AG04449 (cell line): ENCODE measurements at places on chromosomes 7 and 10.

DNA sequence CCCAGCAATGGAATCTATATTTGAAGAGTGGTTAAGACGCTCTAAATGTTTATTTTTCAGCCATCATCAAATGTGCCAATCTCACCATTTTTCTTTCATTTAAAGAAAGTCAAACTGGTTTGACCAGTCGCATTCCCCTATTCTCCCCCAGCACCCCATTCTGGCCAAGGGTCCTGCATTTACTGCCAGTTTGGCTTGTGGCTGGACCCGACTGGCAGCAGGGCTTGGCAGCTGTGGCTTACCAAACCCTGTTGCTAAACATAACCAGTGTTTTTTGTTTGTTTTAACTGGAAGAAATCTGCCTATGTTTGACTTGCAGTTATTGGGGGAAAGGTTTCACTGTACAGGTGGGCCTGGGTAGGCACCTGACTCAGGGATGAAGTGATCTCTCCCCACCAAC is 116.3 kb downstream of the CYP26A1 start:
- DNase-seq: no peak

- DNase-seq: no peak
Observed at GRCh38 chr10:69878951-69879350, 77.2 kb downstream of the COL13A1 start.

DNA sequence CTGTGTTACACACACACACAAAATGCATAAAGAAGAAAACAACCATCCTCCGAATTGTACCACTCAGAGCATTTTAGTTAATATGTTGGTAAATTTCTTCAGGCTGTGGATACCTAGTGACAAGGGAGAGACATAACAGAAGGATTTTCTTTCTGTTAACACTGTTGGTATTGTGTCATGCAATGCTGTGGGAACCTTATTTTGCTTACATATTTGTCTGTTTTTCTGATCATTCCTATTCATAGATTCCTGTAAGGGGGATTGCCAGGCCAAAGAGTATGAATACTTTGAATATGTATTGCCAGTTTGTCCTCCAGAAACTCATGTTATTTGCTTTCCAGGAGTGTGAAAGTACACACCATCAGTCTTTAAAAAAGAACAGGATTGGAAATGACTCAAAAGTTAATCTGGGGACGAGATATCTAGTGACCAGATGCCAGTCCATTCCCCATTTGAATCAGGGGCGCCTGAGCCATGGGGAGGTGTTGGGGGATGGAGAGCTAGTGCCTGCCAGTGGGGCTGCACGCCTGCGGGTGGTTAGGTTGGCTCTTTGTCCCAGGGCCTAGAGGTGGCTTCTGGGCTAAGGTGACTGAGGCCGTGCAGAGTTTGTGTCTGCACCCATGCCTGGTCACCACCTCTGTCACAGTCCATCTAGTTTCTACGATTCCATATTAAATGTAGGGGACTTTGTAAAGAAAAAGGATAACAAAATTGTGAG is 142.0 kb downstream of the PTPN20 start:
- DNase-seq: no peak

DNA sequence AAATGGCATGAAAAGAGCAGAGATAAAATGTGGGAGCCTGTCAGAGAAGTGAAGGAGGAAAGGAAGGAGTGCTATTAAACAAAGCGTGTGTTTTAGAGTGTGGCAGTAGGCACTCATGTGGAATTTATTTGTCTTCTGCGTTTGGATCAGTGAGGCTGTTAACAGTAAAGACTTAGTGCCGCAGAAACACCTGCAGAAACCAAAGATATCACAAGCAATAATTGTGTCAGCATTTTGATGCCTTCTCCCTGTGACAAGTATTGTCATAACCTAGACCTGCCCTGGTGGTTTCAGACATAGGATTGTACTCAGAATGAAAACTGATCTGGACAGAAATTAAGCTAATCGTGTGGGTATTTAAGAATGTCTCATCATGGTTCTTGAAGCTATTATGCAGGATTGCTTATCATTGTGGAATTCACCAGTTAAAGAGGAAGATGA is 191.0 kb downstream of the CAMK1D start:
- DNase-seq: peak; percentile 12

DNA sequence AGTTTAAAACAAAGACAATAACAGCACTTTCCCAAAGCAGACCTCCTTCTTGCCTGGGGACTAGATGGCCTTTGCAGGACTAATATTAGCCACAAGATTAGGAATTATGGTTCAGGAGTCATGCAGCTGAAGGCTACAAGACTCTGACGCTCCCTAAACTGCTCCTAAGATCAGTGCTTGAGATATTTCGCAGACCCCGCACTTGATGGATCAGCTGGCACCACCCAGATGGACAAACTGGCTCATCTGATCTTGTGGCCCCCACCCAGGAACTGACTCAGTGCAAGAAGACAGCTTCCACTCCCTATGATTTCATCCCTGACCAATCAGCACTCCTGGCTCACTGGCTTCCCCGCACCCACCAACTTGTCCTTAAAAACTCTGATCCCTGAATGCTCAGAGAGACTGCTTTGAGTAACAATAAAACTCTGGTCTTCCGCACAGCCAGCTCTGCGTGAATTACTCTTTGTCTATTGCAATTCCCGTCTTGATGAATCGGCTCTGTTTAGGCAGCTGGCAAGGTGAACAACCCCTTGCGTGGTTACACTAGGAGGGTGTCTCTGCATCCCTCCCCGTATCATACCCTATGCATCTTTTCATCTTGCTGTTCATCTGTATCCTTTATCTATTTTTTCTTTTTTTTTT is 26.9 kb upstream of the NRBF2 start:
- no peak for DNase-seq

DNA sequence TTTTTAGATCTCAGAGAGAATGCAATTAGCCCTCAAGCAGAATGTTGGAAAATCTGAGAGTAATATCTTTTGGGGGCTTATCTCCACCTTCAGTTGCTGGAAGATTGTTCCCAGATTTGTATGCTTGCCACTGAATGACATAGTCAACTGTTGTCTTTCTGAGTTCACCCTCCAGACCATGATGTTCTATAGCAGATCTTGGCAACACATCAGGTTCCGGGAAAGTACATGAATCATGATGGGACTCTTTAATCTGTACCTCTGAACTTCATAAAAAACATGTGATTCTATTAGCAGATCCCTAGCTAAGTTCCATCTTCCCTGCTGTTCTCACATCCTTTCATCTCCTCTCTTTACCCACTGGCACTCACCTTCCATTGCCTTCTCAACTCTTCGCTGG is 68.9 kb downstream of the PLCE1 start:
- no peak for DNase-seq

GRCh38 chr10:62813981-62814380 is 2.2 kb downstream of the EGR2 start:
- DNase-seq: no peak

GRCh38 chr10:104617831-104618230 is 23.3 kb upstream of the SORCS3 start:
- no peak for DNase-seq

GRCh38 chr7:118449797-118450567 is 225.5 kb downstream of the ANKRD7 start:
- DNase-seq: no peak

DNA sequence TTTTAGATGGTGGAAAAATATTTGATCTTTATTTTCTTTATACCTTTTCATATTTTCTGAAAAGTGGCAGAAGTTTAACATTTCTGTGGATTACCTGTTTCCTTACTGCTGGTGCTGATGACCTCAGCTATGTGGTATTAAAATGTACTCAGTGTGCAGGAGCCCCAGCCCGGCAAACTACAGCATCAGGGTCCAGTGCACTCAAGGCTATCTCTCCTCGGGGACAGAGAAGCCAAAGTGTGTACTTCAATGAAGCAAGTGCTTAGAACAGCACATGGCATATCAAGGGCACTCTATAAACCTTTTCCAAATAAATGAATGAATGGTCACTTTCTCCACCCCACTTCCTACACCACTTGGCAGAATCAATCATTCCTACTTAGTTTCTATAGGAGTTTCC is 111.8 kb downstream of the HIP1 start:
- DNase-seq: no peak

GRCh38 chr10:91123261-91123660 is 97.2 kb upstream of the PCGF5 start:
- no peak for DNase-seq

- no peak for DNase-seq
Observed at GRCh38 chr7:157488281-157488680, 151.5 kb downstream of the DNAJB6 start.

DNA sequence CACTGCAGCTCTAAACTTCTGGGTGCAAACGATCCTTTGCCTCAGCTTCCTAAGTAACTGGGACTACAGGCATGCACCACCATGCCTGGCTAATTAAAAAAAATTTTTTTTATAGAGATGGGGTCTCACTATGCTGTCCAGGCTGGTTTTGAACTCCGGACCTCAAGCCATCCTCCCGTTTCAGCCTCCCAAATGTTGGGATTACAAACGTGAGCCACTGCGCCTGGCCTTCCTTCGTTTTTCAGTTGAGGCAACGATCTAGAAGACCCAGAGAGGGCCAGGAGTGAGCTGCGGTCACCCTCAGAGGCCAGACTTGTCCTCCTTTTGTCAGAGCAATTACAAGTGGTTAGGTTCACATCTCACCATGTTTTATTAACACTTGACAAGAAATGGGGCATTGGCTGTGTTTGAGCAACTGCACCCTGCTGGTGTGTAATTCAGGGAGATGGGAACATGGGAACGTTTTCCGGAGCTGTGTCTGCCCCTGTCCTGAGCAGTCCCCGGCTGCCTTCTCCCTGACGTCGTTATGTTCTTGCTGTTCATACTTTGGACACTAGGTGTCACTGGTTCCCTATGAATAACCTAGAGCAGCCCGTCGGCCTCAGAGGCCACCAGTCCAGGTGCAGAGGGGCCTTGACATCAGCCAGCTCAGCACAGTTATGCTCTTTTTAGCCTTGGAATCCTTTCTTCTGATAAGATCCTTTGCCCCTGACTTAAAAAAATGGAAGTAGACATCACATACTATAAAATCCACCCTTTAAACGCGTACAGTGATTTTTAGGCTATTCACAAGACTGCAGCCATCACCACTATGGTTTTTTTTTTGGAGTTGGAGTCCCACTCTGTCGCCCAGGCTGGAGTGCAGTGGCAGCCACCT is 375.0 kb downstream of the TYW1 start:
- DNase-seq: no peak

DNA sequence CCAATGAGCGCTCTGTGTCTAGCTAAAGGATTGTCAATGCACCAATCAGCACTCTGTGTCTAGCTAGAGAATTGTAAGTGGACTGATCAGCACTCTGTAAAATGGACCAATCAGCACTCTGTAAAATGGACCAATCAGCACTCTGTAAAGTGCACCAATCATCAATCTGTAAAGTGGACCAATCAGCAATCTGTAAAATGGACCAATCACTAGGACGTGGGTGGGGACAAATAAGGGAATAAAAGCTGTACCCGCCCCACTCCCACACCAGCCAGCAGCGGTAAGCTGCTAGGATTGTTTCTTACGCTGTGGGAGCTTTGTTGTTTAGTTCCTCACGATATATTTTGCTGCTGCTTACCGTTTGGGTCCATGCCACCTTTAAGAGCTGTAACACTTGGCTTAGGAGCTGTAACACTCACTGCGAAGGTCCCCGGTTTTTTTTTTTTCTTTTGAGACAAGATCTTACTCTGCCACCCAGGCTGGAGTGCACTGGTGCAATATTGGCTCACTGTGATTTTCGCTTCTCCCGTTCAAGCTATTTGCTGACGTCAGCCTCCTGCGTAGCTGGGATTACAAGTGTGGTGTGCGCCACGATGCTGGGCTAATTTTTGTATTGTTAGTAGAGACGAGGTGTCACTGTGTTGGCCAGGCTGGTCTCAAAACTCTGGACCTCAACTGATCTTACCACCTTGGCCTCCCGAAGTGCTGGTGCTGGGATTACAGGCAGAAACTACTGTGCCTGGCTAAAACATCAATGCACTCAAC is 184.8 kb downstream of the PTPN20 start:
- DNase-seq: no peak

- no peak for DNase-seq
Observed at GRCh38 chr7:24229481-24230226, 54.3 kb upstream of the NPY start.

- no peak for DNase-seq
Observed at GRCh38 chr7:20783700-20784387, 2.8 kb downstream of the SP8 start.

GRCh38 chr7:151063212-151063561 is 3.8 kb downstream of the SLC4A2 start:
- DNase-seq: no peak

DNA sequence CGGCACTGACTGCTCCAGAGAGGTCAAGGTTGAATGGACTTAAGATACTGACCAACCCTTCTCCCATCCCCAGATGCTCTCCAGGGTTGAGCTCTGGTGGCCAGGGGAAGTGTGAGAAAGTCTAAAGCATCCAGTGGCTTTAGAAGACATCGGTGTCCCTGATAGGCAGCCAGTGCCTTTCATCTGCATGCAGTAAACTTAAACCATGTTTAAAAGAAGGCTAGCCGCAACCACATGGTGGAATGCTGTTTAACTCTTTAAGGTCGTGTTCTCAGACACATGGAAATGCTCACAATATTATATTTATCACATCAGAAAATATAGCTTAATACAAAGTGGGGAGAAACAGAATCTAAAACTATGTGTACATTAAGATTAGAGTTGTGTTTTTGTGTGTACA is 137.0 kb downstream of the CNNM2 start:
- DNase-seq: no peak

- DNase-seq: no peak
Observed at GRCh38 chr7:95201727-95202126, 122.6 kb downstream of the PON1 start.

- DNase-seq: no peak
Observed at GRCh38 chr10:17836942-17837341, 27.8 kb downstream of the MRC1 start.

GRCh38 chr10:96619796-96620773 is 33.3 kb upstream of the TM9SF3 start:
- no peak for DNase-seq

DNA sequence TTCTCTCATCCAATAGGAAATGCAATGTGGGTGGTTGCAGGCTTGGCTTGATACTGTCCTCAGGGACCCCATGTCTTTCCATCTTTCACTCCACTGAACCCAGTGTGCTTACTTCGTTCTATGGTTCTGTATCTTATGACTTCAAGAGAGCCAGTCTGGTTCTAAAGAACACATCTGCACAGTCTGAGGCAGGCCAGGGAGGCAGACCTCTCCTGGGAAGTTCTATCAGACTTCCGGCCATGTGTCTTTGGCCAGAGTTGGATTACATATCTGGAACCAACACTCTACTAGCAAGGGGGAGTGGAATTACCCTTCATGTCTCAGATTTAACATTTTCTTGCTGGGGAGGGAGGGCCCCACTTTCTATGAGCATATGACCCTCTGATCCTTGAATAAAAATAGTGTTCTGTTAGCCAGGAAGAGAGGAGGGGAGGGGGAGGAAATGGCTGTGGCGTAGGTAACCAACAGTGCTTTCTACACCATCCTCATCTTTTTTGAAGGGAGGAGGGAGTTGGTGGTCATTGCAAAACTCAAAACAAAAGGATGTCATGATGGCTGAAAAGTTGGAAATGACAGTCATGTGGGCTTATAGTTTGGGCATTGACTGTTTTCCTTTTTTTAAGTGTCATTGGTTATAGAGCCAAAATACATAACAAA is 370.2 kb downstream of the GATA3 start:
- DNase-seq: no peak

DNA sequence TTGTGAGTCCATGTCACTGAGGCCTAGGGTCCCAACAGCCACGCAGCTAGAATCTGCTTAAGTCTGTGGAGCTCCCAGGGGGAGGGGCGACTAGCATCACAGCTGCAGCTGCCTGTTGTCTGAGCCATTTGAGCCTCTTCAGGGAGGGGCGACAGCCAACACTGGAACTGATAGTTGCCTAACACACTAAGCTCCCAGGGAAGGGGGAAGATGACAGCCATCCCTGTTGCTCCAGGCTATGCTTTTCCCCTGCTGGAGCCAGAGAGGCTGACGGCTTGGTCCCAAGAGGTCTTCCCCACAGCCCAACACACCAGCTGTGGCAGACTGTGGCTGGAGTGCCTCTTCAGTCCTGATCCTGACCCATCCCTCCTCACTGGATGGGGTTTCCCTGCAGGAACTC is 817.5 kb downstream of the NXPH1 start:
- DNase-seq: no peak
